Renal cortical epithelial cell (primary cell): ENCODE measurements at places on chromosomes 2 and 18.

DNA sequence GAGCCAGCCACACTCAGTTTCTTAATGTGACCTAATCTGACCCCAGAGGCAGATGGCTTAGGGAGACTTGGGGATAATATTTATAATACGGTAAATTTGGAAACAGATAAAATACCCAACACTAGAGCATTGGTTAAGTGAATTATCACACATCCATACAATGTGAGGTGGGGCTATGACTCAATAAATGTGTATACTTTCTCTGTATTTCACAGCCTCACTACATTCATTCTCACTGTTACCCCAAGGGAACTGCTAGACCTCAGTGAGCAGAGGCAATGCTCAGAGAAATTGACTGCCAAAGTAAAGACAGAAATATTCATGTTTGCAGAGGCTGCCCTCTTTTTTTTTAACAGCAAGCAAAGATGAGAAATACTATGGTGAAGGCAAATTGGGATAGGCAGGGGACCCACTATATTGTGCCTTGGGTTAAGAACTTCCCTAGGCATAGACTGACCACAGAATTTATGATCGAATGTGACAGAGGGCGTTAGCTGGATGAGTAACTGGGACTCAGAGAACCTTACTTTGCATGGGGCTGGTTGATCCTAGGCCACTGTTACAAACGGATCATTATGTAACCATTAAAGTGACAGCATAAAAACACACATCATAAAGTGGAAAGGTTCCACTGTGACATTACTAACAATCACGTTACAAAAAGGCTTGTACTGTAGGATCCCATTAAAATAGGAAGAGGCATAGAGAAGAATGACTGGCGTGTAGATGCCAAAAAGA is 246.0 kb upstream of the LYPD1 start:
- DNase-seq, result no peak

- no peak for DNase-seq
Observed at GRCh38 chr2:22270341-22270740, 1114.6 kb upstream of the KLHL29 start.

DNA sequence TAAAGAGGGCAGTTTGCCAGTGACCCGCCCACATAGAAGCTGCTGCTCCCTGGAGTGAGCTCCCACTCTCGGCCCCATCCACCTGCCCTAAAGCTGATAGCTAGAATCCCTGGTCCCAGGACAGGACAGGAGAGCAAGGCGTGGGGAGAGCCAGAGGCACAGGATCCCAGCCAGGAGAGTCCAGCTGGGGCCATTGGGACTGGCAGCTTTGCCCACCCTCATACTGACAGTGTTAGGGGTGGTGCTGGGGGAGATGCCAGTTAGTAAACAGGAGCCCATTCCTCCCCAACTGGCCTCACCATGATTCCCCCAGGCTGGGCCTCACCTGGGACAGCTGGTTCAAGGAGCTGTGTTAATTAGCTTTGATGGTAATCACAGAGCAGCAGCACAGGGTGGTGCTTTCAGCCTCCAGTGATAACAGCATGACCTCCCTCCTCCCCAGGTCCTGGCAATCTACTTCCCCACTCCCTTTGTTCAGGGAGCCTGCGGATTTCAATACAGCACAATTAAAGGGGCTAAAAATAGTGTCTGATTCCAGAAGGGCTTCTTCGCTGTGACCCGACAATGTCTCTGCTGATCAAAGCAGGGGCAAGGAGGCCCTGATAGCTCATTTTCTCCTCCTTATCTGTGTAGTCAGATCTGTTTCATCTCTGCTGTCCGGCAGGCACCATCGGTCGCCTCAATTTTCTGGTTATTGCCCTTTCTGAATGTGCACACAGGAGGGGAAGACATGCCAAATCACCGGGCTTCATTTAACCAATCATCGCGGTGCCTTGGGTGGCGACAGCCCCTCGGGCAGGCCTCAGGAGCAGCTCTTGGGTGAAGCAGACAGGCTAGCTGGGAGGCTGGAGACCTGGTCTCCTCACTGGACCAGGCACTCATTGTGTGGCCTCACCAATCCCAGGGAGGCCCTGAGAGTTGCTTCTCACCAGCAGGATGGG is 119.9 kb upstream of the TEX51 start:
- DNase-seq, result no peak

GRCh38 chr2:5076599-5076998 is 615.6 kb upstream of the SOX11 start:
- DNase-seq, result no peak

DNA sequence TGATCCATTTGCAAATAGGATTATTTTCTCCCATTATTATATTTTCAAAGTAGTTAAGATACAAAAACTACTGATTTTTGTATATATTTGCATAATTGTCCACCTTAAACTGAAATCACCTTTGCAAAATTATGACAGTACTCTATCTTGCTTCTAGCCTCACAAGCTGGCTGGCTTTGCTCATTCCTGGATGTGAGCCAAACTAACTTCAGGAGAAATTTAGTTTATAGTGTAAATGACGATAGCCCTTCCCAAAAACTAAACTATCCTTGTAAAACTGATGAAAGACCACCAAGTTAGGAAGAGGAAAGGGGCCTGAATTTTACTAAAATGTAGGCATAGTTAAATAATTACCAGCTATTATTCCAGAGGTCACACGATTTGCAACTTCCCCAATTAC is 87.3 kb downstream of the ADD2 start:
- DNase-seq, result no peak

DNA sequence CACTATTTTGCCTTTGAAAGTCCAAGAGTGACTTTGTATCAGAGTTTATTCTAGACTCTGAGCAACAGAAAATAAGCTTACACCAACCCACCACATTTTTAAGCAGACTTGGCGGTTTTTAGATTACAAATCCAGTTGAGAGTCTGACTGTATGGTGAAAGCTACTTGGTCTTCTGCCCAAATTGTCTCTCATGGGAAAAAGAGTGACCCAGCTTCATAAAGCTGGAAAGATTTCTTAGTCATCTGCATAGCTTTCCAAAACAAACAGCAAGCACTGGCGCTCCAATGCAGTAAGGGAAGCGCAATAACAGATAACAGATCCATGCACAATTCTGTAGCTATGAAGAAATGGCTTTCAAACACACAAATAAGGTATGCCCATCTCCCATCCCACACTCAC is 7.1 kb downstream of the DSG1 start:
- peak; percentile 31 for DNase-seq

- DNase-seq, result no peak
Observed at GRCh38 chr2:32246911-32247310, 17.8 kb downstream of the NLRC4 start.

- DNase-seq, result no peak
Observed at GRCh38 chr2:216882876-216883275, 23.0 kb upstream of the TNP1 start.

- DNase-seq, result peak; percentile 97
Observed at GRCh38 chr2:164735309-164735919, 106.2 kb downstream of the COBLL1 start.

- DNase-seq, result peak; percentile 23
Observed at GRCh38 chr2:55232863-55233657, 572 bp downstream of the RPS27A start.

DNA sequence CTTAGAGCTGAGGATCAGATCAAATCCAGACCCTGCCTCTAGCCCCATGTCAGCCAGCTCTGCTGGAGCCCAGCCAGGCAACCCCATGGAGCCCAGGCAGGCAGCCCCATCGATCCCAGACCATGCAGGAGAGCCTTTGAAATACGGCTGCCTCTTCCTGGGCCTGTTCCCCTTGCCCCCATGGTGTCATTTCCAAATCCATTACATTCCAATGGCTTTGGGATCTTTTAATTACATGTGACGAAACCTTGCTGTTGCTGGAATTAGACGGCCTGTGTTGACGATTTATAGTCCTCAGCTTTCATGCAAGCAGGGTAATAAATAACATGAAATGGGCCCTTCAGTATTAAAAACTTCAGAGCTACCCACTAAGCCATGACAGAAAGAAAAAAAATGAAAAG is 75.8 kb upstream of the SLC14A2 start:
- no peak for DNase-seq

- no peak for DNase-seq
Observed at GRCh38 chr2:55120634-55121359, 70.5 kb upstream of the RTN4 start.

DNA sequence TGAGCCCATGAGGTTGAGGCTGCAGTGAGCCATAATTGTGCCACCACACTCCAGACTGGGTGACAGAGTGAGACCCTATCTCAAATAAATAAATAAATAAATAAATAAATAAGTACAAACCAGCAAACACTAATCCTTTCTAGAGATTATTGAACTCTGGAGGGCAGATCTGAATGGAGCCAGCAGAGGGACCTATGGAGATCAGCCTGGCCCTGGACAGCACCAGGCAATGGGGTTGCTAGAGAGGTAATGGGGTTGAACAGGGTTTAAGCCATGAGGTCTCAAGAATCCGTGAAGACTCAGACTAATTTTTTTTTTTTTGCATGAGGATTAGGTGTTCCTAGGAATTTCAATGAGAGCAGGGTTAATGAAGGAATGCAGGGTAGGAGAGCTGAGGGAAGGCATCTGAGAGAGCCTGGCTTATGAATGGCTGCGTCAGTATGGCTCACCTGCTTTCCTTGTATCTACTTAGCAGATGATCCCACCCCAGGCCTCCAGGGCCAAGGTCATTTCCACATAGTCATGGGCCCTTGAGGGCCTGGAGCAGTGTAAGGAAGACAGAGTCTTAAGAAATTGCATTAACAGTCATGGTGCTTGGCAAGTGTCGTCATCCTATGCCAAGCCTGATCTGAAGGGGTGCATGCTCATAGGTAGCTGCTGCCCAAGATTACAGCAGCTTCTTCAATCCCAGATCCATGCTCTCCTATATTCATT is 34.6 kb upstream of the IL37 start:
- DNase-seq, result no peak

- peak; percentile 84 for DNase-seq
Observed at GRCh38 chr18:9742524-9743131, 34.5 kb downstream of the RAB31 start.

DNA sequence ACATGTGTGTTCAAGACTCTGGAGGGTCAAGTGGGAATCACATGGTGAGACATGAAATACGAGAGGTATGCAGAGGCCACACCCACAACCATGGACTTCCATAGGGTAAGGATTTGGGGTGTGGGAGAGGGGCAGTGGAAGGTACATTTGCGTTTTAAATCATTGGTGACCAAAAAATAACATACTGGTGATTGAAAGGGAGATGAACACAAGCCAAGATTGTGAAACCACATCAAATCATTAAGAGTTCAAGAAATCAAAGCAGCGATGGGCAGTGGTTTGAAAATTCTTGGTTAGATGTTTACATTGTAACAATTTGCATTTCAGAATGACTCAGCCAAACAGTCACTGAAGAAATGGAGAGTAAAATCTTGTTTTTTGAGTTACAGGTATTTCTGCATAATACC is 1.9 kb upstream of the CABYR start:
- DNase-seq, result peak; percentile 72

DNA sequence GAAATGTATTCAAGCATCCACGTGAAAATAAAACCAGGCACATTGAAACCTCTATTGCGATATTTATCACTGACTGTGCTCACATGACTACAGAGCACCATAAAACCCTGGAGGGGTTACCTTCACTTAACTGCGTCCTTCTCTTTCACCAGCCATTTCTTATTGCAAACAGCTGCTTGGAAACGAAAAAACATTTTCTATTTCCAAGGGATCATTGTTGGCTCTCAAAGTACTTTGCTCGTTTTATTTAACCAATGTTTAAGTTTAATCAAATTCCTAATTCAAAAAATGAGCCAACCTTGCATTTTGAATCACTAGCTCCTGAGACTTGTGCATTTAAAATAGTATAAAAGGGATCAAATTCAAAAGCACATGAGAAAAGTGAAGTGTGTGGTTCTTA is 134.4 kb downstream of the OSR1 start:
- no peak for DNase-seq

- DNase-seq, result no peak
Observed at GRCh38 chr2:232629129-232629475, 4.3 kb upstream of the EFHD1 start.

GRCh38 chr2:42971381-42971780 is 179.0 kb upstream of the HAAO start:
- no peak for DNase-seq

- no peak for DNase-seq
Observed at GRCh38 chr2:127578411-127578810, 42.9 kb downstream of the MYO7B start.

DNA sequence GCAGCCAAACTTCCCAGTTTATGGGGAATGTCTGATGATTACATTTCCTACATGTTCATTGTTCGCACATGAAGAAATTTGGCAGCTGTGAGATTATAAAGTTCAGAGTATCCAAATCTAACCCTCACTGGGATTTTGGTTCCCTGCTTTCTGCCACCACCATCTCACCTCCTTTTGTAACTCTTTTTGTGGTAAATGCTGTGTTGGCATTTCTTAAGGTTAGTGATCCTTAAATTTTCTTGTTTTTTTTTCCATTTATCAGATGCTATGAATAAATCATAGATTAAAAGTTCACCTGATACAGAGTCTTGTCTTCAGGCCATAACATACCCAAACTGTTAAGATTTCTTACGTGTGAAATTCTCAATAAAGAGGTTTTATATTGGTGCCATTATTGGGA is 8.5 kb upstream of the TBR1 start:
- no peak for DNase-seq

DNA sequence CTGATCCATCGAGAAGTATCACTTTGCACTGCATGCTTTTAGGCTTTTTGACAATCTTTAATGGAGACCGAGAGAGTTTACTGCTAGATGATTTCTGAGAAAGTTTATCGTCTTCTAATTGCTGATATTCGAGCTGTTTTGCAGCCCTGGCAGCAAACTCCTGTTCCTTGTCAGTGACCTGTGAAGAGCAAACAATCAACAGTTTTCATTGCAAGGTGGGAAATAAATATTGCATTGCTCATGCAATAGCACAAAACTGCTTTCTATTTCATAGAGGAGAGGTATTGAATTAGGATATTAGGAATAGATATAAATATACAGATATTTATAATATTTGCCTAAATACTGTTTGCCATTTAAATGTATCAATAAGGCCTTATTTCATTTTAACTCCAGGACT is 65.5 kb downstream of the EPB41L3 start:
- no peak for DNase-seq

- no peak for DNase-seq
Observed at GRCh38 chr2:197216361-197216979, 94.1 kb downstream of the ANKRD44 start.

DNA sequence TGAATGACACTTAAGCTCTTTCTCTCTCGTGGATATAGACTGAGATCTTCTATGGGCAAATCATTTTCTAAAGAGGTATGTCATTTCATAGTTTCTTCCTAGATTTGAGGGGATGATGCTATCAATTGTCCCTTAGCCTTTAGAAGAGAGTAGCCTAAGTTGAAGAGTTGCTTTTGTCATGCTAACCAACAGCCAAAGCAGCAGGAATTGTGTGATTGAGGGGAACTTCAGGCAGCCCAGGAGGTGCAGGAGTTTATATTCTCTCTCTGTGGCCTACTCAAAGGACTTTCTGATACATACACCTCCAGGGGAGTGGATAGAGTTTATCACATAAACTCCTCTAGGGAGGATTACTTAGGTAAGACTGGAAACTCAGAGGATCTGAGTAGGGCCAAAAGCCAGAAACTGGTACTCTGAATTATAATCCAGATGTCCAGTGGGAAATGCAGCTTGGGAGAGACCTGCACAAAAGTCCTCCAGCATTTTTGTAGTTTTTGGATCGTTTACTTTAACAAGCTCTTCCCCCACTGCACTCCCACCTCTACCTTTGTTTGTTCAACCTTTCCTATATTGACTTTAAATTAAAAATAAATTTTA is 150.7 kb upstream of the CCDC68 start:
- no peak for DNase-seq
